ENCODE measurements at places on chromosomes 7 and 10.

DNA sequence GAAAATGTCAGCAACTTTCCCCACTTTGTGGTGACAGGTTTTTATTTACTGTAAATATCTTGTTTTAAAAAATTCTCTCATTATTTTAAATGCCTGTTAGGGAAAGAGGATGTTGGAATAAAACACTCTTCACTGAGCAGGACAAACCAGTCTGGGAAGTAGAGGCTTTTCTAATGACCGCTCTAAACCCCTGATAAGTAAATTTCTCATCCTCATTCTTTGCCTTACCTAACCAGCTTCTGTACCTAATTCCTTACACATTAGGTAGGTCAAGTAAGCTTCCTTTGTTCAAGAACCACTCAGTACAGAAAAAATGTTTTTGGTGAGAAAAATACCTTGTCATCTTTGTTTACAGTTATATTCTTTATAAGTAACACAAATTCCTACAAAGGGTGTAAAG, 143.6 kb downstream of the GPR85 start:
- ATAC-seq = no peak

DNA sequence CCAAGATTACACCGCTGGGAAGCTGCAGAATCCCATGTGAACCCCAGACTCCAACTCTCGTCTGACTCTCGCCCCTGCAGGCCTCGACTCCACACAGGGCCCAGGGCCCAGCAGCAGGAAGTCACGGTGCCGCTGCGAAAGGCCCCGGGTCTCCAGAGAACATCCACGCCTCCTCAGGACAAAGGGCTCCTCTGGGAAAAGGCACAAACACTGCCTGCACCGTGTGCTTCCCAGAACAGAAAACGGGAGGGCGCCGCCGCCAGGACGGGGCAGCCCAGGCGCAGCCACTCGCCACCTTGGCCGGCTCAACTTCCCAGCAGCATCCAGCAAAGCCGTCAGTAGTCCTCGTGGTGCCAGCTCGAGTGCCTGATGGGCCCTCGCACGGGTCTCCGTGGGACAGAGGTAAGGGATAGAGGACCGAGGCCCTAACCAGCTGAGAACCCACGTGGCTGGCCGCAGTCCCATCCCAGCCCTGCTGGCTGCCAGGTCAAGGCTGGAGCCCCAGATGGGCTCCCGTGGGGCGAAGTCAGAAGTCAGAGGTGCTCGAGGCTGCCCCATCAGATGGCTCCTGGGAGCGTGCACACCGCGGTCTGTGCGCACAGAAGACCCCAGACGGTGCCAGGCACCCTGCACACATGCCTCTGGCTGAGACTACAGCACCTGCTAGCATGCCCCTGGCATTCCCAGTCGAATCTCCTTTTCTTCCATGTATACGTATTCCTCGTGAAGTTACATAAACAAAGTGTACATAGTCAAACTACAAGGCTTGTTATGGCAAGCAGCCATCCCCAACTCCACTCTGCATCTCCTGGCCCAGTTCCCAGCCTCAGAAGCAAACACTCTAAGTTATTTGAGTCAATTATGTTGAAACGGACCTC, 60.2 kb downstream of the MAD1L1 start:
- ATAC-seq = no peak

DNA sequence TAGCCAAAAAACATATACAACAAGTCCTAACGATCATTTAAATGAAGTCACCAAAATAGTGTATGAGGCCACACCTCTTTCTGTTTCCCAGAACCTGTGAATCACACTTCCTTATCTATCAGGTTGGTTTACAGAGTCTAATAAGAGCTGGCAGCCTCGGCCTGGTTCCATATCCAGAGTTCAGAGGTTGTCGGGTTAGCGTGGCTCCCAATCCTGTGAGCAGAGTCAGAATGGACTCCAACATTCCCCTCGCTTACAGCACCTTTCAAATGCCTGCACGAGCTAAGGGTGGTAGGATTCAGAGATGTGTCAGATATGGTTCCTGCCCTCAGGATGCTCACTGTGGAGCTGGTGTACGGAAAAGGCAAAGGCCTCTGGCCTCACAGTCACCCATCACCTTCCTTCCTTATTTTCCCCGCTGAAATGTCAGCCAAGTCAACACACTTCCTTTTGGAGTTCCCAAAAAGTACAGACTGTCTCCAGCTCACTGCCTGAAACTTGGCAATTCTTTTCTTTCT, 6.0 kb downstream of the IL15RA start:
- peak; percentile 62 for ATAC-seq

GRCh38 chr7:4683884-4684565, 1.9 kb downstream of the FOXK1 start:
- ATAC-seq = peak; percentile 61

GRCh38 chr10:79084012-79084971, 15.5 kb downstream of the ZMIZ1 start:
- ATAC-seq = no peak

- ATAC-seq = no peak
Measured at GRCh38 chr10:58856508-58857240, 319.8 kb upstream of the PHYHIPL start.

- no peak for ATAC-seq
Measured at GRCh38 chr7:143300959-143301935, 13.1 kb downstream of the CASP2 start.

GRCh38 chr7:42285383-42285824, 48.4 kb upstream of the GLI3 start:
- ATAC-seq = no peak

- no peak for ATAC-seq
Measured at GRCh38 chr10:27736396-27736795, 9.2 kb downstream of the MKX start.

DNA sequence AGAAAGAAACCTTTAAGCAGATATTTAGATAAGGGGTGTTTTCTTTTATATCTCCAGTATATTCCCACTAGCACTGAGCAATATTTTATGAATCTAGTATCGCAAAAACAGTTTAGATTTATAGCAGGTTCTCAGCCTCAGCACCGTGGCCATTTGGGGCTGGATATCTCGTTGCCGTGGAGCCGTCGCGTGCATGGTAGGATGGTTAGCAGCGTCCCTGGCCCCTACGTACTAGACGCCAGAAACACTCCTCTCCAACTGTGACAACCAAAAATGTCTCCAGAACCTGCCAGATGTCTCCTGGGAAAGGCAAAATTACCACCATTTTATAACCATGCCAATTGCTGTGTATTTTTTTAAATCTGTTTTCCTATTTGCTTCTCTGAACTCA, 172.9 kb downstream of the CACNB2 start:
- ATAC-seq = no peak

DNA sequence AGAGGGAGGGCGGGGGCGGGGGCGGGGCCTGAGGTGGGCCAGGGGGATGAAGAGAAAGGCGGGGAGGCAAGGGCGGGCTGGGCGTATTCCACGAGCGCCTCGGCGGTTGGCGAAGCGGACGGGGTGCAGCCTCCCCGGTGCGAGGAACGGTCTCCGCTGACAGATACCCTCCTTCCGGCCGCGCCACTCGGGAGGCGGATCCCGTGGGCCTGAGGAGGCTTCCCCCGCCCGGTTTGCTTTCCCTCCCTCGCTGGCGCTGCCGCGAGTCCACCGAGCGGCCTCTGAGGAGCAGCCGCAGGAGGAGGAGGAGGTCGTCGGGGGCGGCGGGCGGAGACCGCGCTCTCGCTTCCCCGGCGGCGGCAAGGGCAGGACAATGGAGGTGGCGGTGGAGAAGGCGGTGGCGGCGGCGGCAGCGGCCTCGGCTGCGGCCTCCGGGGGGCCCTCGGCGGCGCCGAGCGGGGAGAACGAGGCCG, at the start of gene TRIM24:
Gene TRIM24 (plus strand): TSS at position 84 of the 473 bp plus-strand sequence. CDS start 290 bp downstream, at position 374.
- peak; percentile 89 for ATAC-seq

GRCh38 chr10:62562101-62562500, 187.9 kb downstream of the ZNF365 start:
- no peak for ATAC-seq

- no peak for ATAC-seq
Measured at GRCh38 chr7:18458830-18459229, 36.7 kb upstream of the HDAC9 start.

DNA sequence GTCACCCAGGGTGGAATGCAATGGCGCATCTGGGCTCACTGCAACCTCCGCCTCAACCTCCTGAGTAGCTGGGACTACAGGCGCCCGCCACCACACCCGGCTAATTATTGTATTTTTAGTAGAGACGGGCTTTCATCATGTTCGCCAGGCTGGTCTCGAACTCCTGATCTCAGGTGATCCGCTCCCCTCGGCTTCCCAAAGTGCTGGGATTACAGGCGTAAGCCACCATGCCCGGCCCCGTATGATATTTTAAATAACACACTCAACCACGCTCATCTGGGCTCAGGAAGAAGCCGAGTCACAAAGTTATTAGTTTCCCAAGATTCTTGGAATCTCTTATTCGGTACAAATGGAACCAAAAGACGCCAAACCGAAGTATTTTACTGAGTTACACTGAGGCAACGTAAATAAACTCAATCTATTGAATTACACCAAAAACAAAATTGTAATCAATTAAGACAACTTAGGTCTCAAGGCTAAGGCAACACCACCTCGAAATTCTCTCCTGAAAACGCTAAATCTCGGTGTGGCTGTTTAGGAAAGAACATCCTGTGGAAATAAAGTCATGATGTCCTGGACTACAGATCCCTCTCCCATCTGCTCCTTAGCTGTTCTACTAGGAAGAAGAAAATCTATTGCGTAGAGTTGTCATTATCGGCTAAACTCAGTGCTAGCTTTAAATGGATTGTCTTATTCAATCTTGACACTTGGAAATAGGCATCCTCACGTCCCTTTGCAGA, 910 bp downstream of the ARHGAP19 start:
- no peak for ATAC-seq

GRCh38 chr10:75406462-75407223, 5.1 kb upstream of the ZNF503 start:
- no peak for ATAC-seq

GRCh38 chr10:4824791-4825310, 1.2 kb upstream of the AKR1E2 start:
- no peak for ATAC-seq

DNA sequence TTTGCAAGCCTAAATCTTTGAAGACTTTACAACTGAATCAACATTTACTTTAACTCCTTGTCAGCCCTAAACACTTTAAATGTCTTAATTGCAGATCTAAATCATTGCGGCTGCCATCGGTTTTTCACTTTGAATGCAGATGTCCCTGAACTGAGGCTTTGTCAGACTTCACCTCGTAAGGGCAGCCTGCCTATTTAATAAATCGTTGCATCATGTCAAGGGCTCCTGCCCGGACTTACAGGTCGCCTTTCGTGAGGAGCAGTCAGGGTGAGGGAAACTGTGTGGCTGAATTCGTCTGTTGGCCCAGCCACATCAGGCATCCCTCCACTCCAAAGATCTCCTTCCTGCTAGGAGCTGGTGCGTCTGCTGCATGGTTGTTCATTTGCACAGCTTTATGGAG, 368.2 kb upstream of the NPVF start:
- no peak for ATAC-seq

DNA sequence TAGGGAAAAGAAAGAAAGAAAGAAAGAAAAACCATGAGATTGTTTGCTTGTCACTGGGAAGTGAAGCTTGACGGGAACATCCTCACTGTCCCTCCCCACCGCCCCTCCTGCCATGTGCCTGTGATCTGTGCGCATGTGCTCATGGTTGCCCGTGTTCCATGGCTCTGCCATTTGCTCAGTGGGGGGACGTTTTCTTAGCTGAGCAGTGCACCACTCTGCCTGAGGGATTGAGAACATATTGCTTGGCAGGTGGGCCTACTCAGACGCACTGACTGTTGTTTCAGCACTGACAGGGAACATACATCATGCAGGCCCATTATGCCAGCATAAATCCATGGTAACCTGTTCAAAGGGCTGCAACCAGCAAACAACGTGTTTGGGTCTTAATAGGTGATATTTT, 747.9 kb upstream of the GALNT17 start:
- ATAC-seq = no peak

GRCh38 chr10:69104994-69105790, 17.3 kb downstream of the SRGN start:
- ATAC-seq = no peak

DNA sequence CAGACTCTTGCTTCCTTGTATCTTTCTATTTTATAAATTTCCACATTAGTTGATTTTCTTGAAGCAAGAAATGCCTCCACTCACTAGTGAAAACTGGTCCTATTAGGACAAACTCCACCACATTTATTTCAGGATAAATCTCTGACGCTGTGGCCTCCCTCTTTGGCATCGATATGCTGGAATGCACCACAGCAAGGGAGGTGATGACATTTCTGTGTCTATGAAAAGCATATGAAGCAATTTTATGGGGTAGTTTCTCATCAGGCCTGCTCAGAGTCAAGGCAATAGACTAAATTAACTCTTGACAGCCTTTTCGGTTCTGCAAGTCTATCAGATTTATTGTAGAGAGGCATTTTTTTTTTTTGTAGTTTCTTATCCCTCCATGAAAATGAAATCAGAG, 304.4 kb downstream of the ZEB1 start:
- no peak for ATAC-seq

DNA sequence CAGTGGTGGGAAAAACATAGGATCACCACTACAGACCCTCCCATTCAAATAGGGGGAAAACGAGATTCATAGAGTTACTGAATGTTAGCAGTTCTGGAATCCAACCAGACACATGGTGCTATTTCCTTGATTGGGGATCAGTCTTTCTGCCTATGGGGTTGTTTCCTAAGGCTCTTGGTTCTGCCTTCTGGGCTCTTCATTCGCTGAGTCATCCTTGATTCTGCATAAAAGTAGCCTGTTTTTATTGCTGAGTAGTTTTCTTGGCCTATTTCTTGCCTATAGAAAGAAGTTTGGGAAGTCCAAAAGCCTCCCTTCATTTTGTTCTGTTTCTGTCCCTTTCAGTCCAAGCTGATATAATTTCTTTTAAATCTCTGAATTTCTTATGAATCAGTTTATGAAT, 99.3 kb upstream of the OIT3 start:
- no peak for ATAC-seq

DNA sequence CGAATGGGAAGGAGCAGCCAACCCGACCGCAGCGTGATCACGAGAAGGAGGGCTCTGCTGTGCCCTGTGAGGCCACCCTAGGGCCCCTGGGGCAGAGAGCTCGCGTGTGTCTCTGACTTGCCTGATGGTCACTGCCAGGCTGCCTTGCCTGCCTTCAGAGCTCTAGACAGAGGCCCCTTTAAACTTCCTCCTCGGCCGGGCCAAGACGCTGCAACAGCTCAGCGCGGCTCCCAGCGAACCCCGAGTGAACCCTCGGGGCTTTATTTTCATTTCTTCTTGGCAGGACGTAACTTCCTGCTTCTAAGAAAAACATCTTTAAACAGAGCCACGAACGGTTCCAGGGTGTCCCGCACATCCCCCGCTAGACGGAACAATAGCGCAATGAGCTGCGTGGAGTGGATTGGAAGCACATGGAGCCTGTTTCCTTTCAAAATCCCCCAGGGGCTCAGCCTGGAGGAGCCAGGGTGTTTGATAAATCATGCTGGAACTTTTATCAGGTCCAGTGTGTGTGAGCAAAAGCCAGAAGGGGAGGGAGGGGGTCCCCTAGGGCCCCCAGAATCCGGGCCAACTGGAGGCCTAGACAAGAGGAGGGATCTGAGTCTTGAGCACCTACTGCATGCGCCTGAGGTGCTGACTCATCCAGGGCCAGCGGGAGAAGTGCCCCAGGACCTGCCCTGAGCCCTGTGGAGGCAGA, 134.1 kb upstream of the GDF10 start:
- peak; percentile 67 for ATAC-seq

- no peak for ATAC-seq
Measured at GRCh38 chr7:29884399-29885272, 78.3 kb downstream of the WIPF3 start.
